Hematopoietic multipotent progenitor cell treated with erythropoietin and hydrocortisone succinate and interleukin-3 and kit ligand, for 8 days (in vitro differentiated cells): ENCODE measurements at places on chromosomes 11 and 22.

DNA sequence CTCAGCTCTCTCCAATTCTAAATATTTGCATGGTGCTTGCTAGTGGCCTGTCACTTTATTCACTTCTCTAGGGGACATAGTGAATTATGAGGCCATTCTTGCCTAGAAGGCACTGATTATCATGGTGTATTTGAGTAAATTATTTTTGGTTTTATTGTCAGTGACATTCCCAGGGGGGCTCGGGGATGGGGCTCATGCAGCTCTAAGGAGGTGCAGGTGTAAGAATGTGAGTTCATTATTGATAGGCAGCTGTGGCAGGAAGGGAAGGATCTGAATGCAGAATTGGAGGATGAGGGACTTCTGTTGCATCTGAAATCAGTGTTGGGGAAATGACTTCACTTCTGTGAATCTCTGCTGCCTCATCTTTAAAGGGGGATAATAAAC lies 53.7 kb upstream of the OR4B1 start:
- DNase-seq: no peak

GRCh38 chr22:48644997-48645396 lies 1182.7 kb downstream of the BRD1 start:
- DNase-seq: no peak

GRCh38 chr11:2382129-2382517 lies 5.0 kb downstream of the CD81 start:
- no peak for DNase-seq

DNA sequence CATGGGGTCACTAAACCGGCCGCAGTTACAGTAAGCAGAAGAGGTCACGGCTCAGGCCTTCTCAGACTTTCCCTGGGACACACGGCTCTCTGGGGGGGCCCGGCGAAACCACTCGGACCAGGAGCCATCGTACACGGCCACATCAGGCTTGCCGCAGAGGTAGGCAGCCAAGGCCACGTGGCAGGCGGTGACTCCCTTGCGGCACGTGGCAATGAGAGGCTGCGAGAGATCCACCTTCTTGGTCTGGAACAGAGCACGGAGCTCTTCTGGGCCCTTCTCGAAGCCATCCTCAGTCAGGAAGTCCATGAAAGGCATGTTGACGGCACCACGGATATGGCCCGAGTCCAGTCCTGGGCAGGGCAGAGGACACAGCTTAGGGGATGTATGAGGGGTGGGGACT lies 8.3 kb downstream of the TST start:
- no peak for DNase-seq

- no peak for DNase-seq
Measured at GRCh38 chr11:1117992-1118391, 39.8 kb upstream of the MUC5AC start.
